ENCODE measurements at places on chromosomes 16 and 17. TPM values are rescaled to one million over a fixed set of nuclear protein-coding genes. Genes with fewer than 3 reads are reported as not detected.

DNA sequence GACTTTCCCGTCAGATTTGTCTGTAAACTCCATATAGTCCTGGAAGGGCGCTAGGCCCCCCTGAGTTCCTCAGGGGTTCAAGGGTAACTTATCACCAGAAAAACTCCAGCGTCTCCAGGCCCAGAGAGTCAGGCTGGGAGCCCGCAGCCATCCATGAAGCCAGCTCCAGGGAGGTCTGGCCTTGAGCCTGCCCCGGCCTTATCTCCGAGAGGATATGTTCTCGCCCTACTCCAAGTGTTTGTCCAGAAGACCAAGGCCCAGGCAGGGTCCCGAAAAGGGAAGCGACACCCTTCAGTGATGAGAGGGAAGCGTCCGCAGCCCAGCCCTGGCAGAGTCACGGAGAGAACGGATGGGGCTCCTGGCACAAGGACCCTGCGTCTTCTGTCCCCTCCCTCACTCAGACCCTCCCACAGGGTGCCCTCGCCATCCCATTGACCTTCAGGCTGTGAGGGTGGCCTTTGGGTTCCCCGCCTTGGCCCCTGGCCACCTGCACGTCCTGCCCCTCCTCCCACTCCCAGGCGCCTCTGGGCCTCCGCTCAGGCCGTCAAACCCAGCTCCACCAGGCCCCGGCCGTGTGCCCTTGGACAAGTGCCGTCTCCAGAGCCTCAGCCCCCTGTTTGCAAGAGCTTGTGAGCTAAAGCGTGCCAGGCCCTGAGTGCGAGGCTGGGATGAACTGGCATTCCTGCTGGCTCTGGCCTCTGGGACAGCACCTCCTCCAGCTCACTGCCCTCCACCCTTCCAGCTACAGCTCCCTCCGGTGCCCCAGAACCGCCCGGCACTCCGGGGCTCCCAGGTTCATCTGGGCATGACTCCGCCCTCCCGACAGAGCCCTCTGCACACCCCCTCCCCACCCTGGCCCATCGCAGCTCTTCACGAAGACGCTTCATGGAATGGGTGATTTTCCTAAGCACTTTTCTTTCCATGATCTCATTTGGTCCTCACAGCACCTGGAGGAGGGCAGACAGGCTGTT lies 83.4 kb downstream of the ZDHHC7 start:
- no peak for DNase-seq

- DNase-seq, result no peak
Observed at GRCh38 chr16:75372236-75372856, 61.0 kb downstream of the CFDP1 start.

DNA sequence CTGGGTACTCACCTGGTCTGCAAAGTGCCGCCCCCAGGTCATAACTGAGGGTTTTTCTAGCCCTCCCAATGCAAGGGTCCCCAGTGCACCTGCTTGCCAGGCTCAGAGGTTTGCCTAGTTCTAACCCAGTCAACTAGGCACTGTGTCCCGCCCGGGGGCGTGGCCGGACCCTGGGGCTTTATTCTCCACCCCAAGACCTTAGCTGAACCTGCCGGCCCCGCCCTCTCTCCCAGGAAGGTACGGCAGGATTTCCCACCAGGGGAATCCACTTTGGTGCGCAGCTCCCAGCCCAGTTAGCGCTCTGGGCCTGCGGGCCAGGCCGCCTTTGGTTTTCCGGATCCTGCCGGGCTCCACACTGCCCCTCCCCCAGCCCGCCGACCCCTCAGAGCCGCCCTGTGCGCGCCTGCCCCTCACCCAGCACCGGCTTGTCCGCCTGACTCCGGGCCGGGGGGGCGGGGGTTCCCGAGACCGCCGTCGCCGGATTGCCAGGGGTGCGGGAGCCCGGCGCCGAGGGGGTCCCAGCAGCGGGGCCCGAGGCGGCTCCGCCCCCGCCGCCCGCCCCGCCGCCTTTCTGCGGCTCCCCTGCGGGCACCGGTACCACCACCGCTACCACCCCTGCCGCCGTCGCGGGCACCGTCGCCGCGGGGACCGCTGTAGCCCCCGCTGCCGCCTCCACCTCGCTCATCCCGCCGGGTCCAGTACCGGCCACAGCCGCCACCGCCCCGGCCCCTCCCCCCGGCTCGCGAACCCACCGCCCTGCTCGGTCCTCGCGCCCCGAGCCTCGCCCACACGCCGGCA lies 424 bp downstream of the YBX2 start:
- DNase-seq, result no peak

DNA sequence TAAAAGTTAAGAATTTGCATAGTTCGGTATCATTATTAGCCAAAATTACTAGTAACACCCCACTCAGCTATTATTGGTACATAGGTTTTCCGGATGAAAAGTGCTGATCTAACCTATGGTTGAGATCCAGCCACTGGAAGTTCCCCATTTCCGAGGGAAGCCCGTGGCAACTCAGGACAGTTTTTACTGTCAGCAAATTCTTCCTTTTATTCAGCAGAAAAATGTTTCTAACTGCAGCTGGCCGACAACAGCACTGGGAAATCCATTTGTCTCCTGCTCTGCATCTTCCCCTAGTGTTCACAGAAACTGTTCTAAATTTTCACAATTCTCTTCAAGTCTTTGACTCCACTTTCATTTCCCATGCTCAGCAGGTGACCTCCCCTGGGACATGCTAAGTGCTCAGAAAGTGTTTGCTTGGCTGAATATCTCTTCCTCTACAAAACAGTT lies 15.5 kb upstream of the MMD start:
- DNase-seq, result no peak

DNA sequence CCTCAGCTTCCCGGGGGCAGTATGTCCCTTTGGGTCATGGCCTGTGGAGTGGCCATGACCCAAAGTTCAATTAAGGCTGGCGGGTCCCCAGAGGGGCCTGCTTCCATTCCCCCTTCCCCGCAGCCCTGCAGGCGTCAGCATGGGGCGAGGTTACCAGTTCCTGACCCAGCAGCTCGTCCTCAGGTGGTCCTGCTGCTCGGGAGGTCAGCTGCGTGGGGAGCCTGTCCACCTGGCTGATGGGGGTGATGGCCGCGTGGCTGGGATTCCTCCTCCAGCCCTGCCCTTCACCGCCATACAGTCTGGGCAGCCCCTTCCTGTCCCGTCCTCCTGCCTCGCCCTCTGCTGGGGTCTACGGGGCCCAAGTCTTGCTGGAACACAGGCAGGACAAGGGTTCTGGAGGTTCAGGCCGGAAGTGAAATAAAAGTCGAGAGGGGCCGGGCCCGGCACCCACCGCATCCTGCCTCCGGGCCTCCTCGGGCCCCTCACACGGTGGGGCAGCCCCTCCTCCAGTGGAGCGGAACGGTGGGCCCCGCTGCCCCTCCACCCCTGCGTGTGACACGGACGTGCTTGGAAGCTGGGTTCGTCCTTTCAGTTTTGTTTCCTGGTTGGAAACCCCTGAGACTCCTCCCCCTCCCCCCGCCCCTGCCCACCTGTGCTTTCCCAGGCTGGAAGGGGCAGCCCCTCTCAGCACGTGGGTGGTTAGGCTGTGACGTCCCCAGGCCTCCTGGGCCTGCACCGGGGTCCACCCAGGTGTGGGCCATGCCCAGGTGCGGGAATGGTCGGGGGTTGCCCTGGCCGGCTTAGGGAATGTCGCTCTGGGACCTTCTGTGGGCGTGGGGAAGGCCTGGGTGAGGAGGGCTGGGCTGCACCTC lies 6.8 kb downstream of the UBALD2 start:
- DNase-seq, result no peak

DNA sequence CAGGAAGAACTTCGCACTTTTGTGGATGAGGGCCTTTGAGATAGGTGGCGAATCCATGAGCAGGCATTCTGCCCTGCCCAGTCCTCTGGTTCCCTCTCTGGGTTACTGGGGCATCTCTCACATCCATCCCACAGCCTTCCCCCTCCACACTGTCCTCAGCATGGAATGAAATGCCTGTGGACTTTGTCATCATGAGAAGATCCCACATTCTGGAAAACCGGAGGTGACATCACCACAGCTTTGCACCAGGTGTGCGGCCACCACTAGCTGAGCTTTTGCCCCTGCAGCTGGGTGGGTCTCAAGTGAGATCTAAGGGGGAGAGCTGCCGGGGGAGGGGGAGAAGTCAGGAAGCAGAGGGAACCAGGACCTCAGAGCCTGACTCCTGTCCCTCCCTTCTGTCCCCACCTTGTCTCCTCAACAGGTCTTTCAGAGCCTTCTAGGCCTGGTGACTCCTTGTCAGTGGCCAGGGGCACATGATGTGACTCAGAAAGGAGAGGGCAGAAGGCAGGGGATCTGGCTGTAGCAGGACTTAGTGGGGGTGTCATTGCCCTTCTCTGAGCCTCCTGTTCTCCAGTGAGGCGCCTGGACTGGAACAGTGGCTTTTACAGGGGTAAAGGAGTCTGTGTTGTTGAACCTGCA lies 40.0 kb upstream of the DLX4 start:
- peak; percentile 39 for DNase-seq

DNA sequence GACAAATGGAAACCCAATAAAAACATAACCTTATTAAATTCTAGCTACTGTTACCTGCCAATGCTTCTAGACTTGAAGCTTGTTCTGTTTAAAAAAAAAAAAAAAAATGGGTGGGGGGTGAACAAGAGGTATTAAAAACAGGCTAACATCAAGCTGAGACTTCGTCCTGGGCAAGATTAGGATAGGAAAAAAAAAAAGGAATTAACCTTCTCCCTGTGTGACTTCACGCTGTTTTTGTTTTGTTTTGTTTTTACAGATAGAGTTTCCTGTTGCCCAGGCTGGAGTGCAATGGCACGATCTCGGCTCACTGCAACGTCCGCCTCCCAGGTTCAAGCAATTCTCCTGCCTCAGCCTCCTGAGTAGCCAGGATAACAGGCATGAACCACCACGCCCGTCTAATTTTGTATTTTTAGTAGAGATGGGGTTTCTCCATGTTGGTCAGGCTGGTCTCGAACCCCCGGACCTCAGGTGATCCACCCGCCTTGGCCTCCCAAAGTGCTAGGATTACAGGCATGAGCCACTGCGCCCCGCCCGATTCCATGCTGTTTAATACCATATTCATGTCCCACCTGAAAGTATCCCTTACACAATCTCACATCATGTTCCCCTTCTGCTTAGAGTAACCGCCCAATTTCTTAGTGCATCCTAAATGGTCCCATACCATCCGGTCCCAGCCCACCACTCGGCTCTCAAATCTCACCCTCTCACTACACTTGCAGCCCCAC lies 2.2 kb downstream of the USP31 start:
- no peak for DNase-seq

DNA sequence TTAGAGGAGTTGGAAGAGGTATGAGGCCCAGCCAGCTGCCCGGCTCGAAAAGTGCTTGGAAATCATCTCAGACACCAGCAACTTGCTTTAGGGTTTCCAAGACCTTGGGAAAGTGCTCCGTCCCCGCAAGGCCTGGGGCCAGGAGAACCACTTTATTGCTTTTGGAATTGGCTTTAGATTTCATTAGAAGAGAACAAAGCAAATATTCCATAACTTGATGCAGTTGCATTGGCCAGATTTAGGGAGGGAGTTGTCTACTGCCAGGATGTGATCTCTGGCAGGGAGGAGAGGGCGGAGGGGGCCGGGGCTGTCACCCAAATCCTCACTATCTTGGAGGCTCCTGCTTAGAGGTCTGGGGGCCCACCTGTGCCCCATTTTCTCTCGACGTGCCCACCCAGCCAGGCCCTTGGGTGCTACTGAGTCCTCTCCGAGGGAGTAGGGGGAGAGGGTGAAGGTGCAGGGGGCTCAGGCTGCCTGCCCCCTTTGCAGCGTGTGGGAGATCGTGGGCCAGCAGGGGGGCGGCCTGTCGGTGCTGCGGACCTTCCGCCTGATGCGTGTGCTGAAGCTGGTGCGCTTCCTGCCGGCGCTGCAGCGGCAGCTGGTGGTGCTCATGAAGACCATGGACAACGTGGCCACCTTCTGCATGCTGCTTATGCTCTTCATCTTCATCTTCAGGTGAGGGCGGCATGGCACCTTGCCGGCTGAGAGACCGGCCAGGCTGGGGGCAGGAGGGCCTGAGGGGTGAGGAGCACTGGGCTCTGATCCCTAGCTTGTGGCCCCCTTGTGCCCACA lies 30.6 kb downstream of the CACNA1G start:
- no peak for DNase-seq

DNA sequence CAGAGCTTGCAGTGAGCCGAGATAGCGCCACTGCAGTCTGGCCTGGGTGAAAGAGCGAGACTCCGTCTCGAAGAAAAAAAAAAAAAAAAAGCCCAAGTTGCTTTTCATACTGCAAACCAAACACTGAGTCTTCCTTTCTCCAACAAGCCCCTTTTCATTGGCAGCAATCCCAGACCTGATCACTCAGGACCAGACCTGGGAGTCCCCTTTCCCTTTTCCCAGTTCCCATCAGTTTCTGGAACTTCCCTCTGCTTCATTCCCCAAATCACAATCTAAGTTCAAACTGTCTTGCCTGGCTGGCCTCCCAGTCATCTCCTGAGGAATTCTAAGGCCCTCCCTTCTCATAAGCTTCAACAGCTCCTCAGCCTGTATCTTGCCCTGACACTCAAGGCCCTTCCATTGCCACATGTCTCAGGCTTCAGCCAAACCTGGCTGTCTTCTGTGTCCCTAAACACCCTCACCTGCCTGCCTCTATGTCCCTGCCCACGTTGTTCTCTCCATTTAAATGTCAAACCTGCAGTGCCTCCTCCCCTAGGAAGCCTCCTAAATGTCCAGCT lies 11.8 kb upstream of the PHF12 start:
- DNase-seq, result no peak

DNA sequence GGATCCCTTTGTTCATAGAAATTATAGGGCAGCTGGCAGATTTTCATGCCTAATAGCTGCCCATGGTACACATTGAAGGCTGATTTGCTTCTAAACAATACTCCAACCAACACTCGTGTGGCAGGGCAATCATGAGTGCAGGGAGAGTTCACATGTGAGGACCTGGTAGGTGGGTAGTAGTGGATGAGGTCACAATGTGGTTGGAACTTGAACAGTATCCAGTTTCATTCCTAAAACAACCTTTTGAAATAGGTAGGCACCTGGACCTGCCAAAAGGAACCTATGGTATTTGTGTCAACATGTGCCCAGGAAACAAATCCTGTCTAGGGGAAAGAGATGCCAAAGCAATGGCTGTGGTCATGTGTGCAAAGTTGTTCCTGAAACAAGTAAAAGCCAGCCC lies 32.8 kb downstream of the CCL4 start:
- no peak for DNase-seq

GRCh38 chr17:4331614-4332013 lies 34.9 kb downstream of the UBE2G1 start:
- DNase-seq, result no peak

The SMIM22 gene
- total RNA-seq, result 37.0 TPM

The FLCN gene
- total RNA-seq, result 57.6 TPM

The LGALS9 gene
- 3.4 TPM for total RNA-seq

The RTN4RL1 gene
- total RNA-seq, result not detected

The LRRC46 gene
- total RNA-seq, result 0.41 TPM

The IRX6 gene
- 0.41 TPM for total RNA-seq

All from kidney epithelial cell (primary cell).